ENCODE measurements at places on chromosomes 5 and 9.

- DNase-seq, result no peak
Observed at GRCh38 chr5:31023105-31023504, 170.4 kb upstream of the CDH6 start.

GRCh38 chr9:113949571-113950078 is 73.5 kb downstream of the ZNF618 start:
- no peak for DNase-seq

DNA sequence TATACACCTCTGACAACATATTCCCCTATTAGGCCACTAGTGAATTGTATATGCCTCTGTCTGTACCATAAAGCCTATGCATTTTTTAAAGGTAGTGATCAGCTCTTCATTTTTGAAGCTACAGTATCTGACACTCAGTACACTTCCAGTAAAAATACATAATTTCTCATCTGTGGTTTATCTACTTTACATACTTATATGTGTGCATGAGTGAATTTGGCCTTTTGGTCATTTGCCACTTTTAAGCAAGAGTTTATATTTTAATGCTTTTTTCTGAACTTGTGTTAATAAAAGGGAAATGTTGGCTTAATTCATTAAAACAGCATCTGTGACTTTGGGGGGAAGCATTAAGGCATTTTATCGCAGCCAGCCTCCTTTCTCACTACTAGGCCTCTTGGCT is 47.8 kb downstream of the ST8SIA4 start:
- DNase-seq, result no peak

DNA sequence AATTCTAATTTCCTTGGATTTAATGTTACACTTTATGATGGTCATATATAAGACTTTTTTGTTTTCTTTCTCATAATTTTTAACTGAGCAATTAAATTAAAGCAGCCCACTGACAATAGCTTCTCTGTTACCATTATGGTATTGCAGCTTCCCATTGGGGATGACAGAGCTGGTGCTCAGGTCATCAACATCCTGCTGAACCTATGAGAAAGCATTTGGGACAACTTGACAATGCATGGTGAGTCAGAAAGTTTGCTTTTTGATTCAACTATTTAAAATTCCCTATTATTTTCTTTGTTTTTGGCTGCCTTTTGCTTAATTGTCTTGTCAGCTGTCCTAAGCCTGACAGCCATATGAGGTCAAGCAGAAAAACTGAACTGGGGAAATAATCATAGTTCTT is 487.4 kb upstream of the RIOK2 start:
- DNase-seq, result no peak

DNA sequence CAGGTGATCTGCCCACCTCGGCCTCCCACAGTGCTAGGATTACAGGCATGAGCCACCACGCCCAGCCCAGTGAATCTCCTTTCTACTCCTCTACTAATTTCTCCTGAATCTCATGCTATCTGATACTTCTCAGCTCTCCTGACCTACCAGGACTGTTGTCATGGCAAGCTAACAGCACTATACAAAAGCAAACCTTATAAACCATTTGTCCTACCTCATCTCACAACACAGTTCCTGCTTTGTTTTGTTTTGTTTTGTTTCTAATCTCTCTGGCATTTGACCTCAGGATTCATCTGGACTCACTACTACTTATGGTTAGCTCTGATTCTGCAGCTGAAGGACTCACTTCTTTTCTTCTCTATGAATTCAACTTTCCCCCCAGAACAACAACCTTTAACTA is 734.8 kb downstream of the TLE1 start:
- no peak for DNase-seq

- DNase-seq, result no peak
Observed at GRCh38 chr9:615756-616155, 225.7 kb upstream of the DMRT1 start.

DNA sequence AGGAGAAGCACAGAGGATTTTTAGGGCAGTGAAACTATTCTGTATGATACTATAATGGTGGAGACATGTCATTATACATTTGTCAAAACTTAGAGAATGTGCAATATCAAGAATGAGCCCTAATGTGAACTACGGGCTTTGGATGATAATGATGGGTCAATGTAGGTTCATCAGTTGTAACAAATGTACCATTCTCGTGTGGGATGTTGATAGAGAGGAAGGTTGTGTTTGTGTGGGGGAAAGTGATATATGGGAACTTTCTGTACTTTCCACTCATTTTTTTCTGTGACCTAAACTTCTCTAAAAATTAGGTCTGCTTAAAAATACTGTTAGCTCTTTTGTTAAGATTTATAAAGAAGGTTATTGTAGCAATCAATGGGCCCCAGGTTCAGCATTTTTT is 138.9 kb downstream of the SPATA31D1 start:
- DNase-seq, result no peak

- DNase-seq, result no peak
Observed at GRCh38 chr9:70772601-70773000, 348.8 kb downstream of the TRPM3 start.

DNA sequence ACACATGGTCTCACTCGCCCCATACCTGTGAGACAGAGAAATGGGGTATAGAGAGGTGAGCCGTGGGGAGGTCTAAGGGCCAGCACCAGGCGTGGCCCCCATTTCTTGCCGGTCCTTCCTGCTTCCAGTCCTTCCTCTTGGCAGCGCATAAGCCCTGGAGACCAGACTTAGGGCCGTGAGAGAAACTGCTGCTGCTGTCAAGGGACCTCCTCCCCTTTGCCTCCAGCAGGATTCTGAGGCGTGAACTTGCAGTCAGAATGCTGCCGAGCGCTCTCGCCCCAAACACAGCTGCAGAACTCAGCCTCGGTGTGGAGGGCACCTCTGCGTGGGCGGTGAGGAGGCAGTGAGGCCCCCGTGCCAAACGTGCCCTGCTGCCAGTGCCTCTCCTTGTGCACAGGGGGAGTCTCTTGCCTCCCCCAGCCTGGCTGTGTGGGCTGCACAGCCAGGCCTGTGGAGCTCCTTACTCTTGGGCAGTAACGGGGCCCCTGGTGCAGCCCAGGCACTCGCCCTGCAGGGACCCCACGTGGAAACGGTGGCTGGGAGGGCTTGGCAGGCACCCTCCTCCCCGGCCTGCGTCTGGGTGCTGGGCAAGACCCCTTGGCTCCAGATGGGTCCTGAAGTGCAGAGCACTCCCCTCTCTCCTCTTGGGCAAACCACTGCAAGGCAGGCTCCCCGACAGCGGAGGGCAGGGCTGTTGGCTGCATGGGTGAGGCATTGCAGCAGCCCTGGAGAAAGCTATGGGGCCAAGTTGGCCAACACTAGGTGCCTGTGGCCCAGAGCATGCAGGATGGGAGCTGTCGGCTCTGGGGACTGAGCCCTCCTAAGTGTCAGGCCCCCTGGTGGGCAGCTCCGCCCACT is 85.4 kb downstream of the RXRA start:
- no peak for DNase-seq

Data from activated T-helper 1 cell treated with Interleukin-2 at 50 U/mL for 16 hours (primary cell).